Smooth muscle cell of trachea (primary cell): ENCODE measurements at places on chromosomes 6 and 20. TPM values are rescaled to one million over a fixed set of nuclear protein-coding genes. Genes with fewer than 3 reads are reported as not detected.

The LPIN3 gene
- 5.4 and 9.9 TPM in 2 replicates for total RNA-seq

The SEMG1 gene
- not detected in 2 replicates for total RNA-seq

The BPI gene
- under 0.01 TPM in 1 of 2 replicates, not detected in the other for total RNA-seq

The CLIC1 gene
- 662 and 1,073 TPM in 2 replicates for total RNA-seq

The PRRT1 gene
- total RNA-seq = 0.33 and 0.44 TPM in 2 replicates

The AGER gene
- total RNA-seq = 0.44 and 0.50 TPM in 2 replicates

The HLA-DQB1 gene
- total RNA-seq = not detected in 2 replicates

The UNC5CL gene
- total RNA-seq = under 0.01 and 0.15 TPM in 2 replicates

The SOBP gene
- total RNA-seq = 8.8 and 13.7 TPM in 2 replicates

The TP53TG5 gene
- total RNA-seq = 0.50 TPM in 1 of 2 replicates, not detected in the other

The TEAD3 gene
- 12.9 and 13.5 TPM in 2 replicates for total RNA-seq

The PRKN gene
- 4.1 and 7.4 TPM in 2 replicates for total RNA-seq

The SLC26A8 gene
- total RNA-seq = under 0.01 and 0.87 TPM in 2 replicates

The DDR1 gene
- total RNA-seq = 10.6 and 26.8 TPM in 2 replicates

The AKAP12 gene
- total RNA-seq = 155 and 204 TPM in 2 replicates

The FAM184A gene
- 0.29 and 0.50 TPM in 2 replicates for total RNA-seq

The KIZ gene
- 17.9 and 33.2 TPM in 2 replicates for total RNA-seq

The TRIM10 gene
- not detected in 2 replicates for total RNA-seq

The SLC24A3 gene
- total RNA-seq = under 0.01 TPM in 1 of 2 replicates, not detected in the other

The PRR18 gene
- not detected in 2 replicates for total RNA-seq

The CD109 gene
- 34.1 and 98.2 TPM in 2 replicates for total RNA-seq

The RGS17 gene
- total RNA-seq = 13.4 and 25.5 TPM in 2 replicates

The CLVS2 gene
- under 0.01 TPM in 1 of 2 replicates, not detected in the other for total RNA-seq

The ZFP64 gene
- 25.3 and 37.5 TPM in 2 replicates for total RNA-seq

The ACSS1 gene
- total RNA-seq = 1.3 and 2.6 TPM in 2 replicates

The SYS1 gene
- 22.5 and 28.9 TPM in 2 replicates for total RNA-seq

The CLDN20 gene
- not detected in 2 replicates for total RNA-seq

The PTPRT gene
- total RNA-seq = not detected in 2 replicates

The RSPO3 gene
- total RNA-seq = 2.0 and 2.3 TPM in 2 replicates

The TPD52L1 gene
- total RNA-seq = 4.9 and 10.8 TPM in 2 replicates

The SLC13A3 gene
- 2.9 and 6.0 TPM in 2 replicates for total RNA-seq

The SLC22A16 gene
- total RNA-seq = 0.15 TPM in 1 of 2 replicates, not detected in the other

The SNX14 gene
- total RNA-seq = 129 and 176 TPM in 2 replicates

The MUC21 gene
- not detected in 2 replicates for total RNA-seq

The KCNG1 gene
- total RNA-seq = 2.5 and 15.2 TPM in 2 replicates

The MUC22 gene
- under 0.01 TPM in 1 of 2 replicates, not detected in the other for total RNA-seq

The NDRG3 gene
- 30.3 and 32.3 TPM in 2 replicates for total RNA-seq

The RBCK1 gene
- 91.0 and 119 TPM in 2 replicates for total RNA-seq

The DEFB132 gene
- not detected in 2 replicates for total RNA-seq

The DNMT3B gene
- 1.7 and 3.8 TPM in 2 replicates for total RNA-seq

The FAM209B gene
- total RNA-seq = not detected in 2 replicates

The IP6K3 gene
- total RNA-seq = 0.50 TPM in 1 of 2 replicates, not detected in the other

The IMPG1 gene
- total RNA-seq = not detected in 2 replicates

The OR2H2 gene
- not detected in 2 replicates for total RNA-seq

The NR2E1 gene
- total RNA-seq = not detected in 2 replicates

The HLA-B gene
- total RNA-seq = 301 and 427 TPM in 2 replicates

The MAS1 gene
- not detected in 2 replicates for total RNA-seq

The HTR1E gene
- not detected in 2 replicates for total RNA-seq

The MOG gene
- total RNA-seq = not detected in 2 replicates

The CGA gene
- not detected in 2 replicates for total RNA-seq

The LHFPL5 gene
- total RNA-seq = not detected in 2 replicates

The LTB gene
- not detected in 2 replicates for total RNA-seq

The ANKRD66 gene
- total RNA-seq = not detected in 2 replicates
